Pancreas (tissue), 10 donors: ENCODE measurements at places on chromosomes 3 and 15. TPM values are rescaled to one million over a fixed set of nuclear protein-coding genes. Genes with fewer than 3 reads are reported as not detected.

Gene HIGD2B
- not detected for polyA plus RNA-seq

Gene IFT122
- polyA plus RNA-seq = 37.1 TPM

Gene GATM
- polyA plus RNA-seq = 367 TPM

Gene C3orf70
- polyA plus RNA-seq = 0.45 TPM

Gene CHRNA7
- 1.1 TPM for polyA plus RNA-seq

Gene PRSS50
- polyA plus RNA-seq = 2.2 TPM
